ENCODE measurements at places on chromosomes 12 and 14.

- DNase-seq = no peak
Measured at GRCh38 chr12:124434354-124434753, 133.1 kb downstream of the NCOR2 start.

DNA sequence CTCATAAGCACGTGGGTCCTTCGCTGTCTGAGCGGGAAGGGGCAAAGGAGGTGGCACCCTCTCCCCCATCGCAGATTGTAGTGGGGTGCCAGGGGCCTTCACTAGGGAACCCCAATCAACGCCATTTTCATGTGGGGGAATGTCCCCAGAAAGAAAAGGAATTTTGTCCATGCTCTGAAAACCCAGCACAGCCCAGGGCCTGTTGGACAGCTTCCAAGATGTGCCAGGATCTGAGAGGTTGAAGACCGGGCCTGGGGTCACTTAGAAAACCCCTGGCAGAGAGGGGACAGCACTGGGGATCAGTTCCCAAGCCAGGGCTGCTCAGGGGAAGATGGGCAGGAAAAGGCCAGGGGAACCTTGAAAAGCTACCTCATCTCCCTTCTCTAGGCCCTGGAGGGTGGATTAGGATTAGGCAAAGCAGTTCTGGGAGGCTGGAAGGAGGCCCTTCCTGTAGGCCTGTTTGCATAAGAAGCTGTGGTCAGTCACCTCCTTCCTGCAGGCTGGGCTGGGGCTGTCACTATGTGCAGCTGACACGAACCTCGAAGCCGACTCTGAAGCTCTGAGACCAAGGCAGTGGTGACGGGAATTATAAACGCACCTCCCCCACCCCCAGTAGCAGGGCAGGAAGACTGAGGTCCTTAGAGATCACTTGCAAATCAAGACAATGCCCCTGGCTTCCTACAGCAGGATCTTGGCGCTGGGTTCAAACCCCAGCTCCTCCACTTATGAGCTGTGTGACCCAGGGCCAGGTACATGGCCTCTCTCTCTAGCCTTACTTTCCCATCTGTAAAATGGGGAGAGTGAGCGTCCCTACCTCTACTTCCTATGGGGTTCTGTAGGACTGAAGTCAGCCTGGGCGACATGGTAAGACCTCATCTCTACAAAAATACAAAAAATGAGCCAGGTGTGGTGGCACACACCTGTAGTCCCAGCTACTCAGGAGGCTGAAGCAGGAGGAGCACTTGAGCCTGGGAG is 29.0 kb downstream of the TESC start:
- DNase-seq = no peak

DNA sequence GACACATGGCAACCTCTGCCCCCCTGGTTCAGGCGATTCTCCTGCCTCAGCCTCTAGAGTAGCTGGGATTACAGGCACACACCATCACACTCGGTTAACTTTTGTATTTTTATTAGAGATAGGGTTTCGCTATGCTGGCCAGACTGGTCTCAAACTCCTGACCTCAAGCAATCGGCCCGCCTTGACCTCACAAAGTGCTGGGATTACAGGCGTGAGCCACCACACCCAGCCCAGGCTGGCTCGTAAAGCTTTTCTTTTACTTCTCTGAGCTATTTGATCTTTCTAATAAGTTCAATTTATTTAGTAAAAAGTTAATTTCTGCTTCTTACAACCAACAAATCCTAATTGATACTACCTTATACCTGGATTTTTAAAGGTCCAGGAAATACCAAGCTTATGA is 127.4 kb upstream of the KRR1 start:
- DNase-seq = no peak

DNA sequence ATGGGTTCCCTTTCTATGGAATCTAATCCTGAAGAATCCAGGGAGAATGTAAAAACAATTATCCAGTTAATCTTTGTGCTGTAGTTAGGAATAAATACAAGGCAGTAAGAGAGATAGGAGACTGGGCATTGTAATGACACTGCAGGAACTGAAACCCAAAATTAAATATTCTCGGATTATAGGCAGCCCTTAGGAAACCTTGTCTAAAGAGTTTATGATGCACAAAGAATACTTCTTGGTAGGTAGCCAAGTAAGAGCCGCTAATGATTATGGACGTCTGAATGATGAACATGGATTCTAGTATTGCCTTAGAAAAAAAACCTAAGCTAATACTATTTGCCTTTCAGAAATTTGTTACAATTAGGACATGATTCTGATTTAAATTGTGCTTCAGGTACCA is 165.4 kb upstream of the LRIG3 start:
- peak; percentile 68 for DNase-seq

GRCh38 chr12:6532927-6533652 is 1.2 kb upstream of the GAPDH start:
- no peak for DNase-seq

DNA sequence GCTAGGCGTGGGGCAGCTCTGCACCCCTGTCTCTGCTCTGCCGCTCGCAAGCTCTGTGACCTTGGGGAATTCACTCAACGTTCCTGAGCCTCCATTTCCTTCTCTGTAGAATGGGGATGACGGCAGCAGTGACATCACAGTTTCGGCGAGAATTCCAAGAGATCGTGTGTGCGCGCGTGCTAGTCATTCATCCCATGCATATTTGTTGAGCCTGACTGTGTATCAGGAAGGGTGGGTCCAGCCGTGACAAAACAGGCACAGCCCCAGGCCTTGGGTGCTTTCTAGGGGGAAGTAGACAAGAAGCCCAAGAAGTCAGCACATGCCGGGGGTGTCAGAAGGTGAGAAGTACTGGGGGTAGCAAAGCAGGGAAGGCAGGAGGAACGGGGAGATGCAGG is 145.6 kb upstream of the NCOR2 start:
- DNase-seq = no peak

- no peak for DNase-seq
Measured at GRCh38 chr12:131897875-131898274, 3.5 kb downstream of the ULK1 start.

DNA sequence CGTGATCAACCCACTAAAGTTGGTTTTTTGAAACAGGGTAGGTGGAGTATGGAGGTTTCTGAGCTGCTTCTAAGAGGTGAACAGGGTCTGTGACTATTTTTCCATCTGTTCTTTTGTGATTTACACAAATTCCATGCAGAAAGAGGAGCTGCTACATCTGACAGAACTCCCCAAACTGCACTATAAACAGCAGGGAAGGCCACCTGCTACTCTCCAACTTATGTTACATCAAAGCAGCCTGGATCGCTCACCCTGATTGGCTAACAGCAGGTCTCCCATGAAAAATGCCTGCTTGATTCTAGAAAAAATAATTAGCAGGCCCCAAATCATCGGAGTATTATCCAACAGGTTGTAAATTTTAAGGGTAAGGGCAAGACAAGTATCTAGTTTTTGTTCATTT is 282.9 kb upstream of the FLRT2 start:
- DNase-seq = no peak

GRCh38 chr14:97027256-97027999 is 230.2 kb downstream of the VRK1 start:
- no peak for DNase-seq

- no peak for DNase-seq
Measured at GRCh38 chr12:2332236-2332635, 279.4 kb downstream of the CACNA1C start.

DNA sequence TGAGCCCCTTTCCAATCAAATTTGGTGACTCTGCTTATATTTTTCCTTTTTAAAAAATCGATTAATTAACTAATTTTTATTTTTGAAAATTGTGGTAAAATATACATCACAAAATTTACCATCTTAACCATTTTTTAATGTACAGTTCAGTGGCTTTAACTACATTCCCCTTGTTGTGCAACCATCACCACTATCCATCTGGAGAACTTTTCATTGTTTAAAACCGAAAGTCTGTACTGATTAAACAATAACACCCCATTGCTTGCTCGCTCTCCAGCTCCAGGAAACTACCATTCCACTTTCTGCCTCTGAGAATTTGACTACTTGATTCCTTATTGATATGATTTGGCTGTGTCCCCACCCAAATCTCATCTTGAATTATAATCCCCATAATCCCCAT is 283.4 kb downstream of the C12orf75 start:
- no peak for DNase-seq

DNA sequence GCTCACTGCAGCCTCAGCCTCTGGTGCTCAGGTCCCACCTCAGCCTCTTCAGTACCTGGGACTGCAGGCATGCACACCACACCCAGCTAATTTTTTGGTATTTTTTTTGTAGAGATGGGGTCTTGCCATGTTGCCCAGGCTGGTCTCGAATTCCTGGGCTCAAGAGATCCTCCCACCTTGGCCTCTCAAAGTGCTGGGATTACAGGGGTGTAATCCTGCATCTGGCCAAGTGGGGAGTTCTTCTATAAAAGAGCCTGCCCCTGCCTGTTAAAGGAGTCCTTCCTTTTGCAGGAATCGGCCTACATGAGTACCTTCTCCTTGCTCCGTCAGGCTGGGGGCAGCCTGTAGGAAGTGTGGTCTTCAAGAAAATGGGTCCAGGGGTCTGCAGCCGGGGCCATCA is 54.1 kb upstream of the RASSF3 start:
- no peak for DNase-seq

GRCh38 chr12:9149372-9149771 is 33.7 kb upstream of the A2M start:
- no peak for DNase-seq

DNA sequence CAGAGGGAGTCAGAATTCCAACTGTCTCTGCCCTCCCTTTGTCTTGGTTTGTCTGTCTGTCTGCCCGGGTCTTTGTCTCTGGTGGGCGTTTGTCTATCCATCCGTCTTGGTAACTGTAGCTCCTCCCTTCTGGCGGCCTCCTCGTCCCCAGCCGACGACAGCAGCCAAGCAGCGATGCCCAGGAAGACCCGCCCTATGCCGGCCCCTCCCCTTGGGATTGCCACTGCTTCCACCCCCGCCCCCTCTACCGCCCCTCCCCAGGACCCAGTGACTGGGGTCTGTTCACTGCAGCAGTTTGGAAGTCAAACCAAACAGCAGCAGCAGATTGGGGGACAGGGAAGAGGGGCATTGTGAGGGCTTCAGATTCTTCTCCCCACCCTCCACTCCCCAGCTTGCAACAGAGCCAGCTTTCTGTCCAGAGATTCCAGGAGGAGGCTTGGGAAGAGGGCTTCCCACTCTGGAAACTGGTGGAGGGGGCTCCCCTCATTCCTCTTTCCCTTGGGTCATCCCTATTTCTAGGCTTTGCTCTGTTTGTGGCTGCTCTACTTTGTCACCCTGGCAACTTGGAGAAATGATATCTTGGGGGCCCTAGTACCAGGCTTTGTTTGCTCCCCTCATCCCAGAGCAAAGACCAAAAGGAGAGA is 2.4 kb upstream of the RARG start:
- DNase-seq = no peak

GRCh38 chr12:95520816-95521215 is 30.5 kb downstream of the USP44 start:
- no peak for DNase-seq

GRCh38 chr12:69039911-69040310 is 106.9 kb upstream of the CPM start:
- DNase-seq = no peak

DNA sequence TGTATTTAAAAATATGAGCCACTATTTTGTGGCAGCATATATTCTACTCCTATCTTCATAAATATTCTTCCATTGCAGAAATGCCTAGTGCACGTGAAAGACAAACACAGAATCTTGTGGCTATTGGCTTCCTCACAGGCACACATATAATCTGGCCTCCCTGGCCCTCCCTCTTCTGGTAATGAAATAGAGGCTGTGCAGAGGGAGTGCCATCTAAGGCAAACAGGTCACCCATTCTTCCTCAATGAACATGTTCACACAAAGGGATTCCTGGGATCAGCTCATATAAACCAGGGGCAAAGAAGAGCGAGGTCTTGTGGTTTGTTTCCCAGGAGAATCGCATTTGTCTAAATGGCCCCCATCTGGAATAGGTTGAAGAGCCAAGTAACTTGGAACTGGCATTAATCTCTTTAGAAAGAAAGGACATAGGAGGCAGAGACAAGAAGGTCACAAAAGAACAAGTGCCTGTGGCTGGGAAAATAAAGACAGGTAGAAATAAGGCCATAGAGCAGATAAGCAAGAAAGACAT is 171.6 kb upstream of the PTPRQ start:
- DNase-seq = no peak
